Colonic mucosa (tissue), 4 donors: ENCODE measurements at places on chromosomes 3 and 15.

- no peak overlapping the region for H3K4me3 ChIP-seq
- H3K27ac ChIP-seq: no peak overlapping the region
- H3K4me1 ChIP-seq: no peaks in the 10 kb centered on the region
- DNase-seq: no peak
Measured at GRCh38 chr3:174873832-174874657, 14.9 kb downstream of the NAALADL2 start.

DNA sequence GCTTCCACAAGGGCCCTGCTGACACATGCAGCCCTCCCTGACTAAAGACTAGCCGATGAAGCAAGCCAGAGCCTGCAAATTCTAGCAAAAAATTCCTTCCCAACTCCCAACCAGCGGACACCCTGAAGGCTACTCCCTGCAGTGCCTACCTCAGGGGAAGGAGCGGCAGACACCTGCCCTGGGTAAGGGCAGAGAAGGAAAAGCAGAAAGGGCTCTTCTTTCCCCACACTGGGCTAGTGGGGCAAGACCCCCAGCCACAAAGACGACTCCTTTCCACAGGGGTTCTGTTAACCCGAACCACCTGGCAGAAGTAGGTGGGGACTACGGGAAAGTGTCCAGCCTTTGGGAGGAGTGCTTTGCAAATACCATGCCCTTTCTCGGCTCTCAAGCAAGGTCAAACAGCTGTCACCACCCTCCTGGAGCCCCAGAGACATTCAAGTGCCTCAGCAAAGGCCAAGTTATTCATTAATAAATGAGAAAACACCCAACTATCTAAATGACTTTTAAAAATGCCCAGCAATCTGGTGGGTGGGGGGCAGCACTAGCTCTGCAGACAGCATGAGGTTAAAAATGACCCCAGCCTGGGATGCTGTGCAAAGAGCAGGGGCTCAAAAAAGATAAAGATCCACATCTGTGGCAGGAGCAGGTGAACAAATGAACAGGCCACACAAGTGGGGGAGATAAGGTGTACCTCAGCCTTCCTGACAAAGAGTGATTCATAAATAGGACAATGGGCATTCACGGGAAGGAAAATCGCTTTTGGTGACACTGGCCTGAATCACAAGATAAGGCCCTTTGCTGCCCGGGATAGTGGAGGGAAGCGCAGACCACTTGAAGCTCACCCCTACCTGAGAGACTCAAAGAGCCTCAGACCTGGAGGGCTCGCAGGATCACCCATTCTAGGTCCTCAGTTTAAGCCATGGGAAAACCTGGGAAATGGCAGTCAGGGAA is 33.0 kb downstream of the CCDC12 start:
- no peak overlapping the region for H3K4me3 ChIP-seq
- no peaks in the 10 kb centered on the region for H3K27me3 ChIP-seq
- peak; percentile 74 for DNase-seq
- no peaks in the 10 kb centered on the region for H3K36me3 ChIP-seq
- peak overlapping the region; percentile 75 for H3K27ac ChIP-seq

DNA sequence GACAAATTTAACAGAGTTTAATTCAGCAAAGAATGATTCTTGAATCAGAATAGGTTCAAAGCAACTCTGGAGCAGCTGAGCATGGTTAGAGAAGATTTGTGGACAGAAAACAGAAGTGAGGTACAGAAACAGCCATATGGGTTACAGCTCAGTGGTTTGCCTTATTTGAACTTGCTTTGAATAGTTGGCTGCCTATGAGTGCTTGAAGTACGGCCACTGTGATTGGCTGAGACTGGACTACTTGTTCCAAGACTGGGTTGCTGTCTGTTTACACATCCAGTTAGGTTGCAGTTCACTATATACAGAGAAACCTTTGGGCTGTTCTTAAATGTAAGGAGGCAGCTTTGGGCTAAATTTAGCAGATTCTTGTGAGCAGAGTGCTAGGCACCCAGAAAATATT is 79.4 kb upstream of the CADPS start:
- H3K27ac ChIP-seq: no peak overlapping the region
- H3K4me1 ChIP-seq: no peaks in the 10 kb centered on the region
- no peak for DNase-seq
- H3K4me3 ChIP-seq: no peak overlapping the region

DNA sequence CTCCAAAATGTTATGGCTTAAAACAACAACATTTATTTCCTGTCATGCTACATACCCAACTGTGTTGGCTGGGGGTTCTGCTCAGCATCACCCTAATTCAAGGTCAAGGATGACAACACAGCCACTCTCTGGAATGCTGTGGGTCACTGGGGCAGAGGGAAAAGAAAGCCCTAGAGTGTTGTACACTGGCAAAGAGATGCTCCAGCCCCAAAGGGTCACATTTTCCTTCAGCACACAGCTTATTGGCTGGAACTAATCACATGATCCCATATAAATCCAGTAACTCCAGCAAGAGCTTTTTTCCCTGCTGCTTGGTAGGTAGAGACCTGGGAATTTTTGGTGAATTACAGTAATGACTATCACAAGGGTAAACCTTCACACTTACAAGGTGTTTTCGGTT is 1041.4 kb downstream of the NTRK3 start:
- H3K4me3 ChIP-seq: no peak overlapping the region
- no peaks in the 10 kb centered on the region for H3K36me3 ChIP-seq
- no peaks in the 10 kb centered on the region for H3K27me3 ChIP-seq
- H3K4me1 ChIP-seq: no peaks in the 10 kb centered on the region
- DNase-seq: no peak

GRCh38 chr15:93073465-93073952 is 15.5 kb downstream of the RGMA start:
- H3K4me1 ChIP-seq: no peaks in the 10 kb centered on the region
- peak overlapping the region; percentile 36 for H3K27ac ChIP-seq
- DNase-seq: no peak
- H3K4me3 ChIP-seq: no peak overlapping the region

DNA sequence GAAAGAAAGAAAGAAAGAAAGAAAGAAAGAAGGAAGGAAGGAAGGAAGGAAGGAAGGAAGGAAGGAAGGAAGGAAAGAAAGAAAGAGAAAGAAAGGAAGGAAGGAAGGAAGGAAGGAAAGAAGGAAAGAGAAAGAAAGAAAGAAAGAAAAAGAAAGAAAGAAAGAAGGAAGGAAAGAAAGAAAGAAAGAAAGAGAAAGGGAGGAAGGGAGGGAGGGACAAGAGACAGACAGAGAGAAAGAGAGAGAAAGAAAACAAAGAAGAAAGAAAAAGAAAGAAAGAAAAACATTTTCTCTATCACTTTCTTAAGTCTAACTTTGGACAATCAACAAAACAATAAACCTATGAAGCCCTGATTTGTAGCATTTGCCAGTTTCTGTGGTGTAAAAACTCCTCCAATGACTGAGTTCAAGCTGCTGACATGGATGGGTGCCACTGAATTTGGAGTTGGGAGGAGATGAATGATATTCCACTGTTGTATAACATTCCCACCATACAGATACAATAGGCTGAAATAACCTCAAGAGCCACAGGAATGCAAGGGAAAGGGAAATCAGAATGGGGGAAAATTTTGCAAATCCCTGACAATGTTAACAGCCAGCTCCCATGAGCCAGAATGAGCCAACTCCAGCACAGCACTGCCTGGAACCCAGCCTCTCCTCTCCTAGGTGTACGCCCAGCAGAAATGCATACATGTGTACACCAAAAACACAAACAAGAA is 15.0 kb upstream of the RTP3 start:
- no peaks in the 10 kb centered on the region for H3K27me3 ChIP-seq
- no peaks in the 10 kb centered on the region for H3K36me3 ChIP-seq
- no peak for DNase-seq
- no peaks in the 10 kb centered on the region for H3K4me1 ChIP-seq

GRCh38 chr3:104066658-104067057 is 1300.1 kb upstream of the ALCAM start:
- no peaks in the 10 kb centered on the region for H3K36me3 ChIP-seq
- no peak for DNase-seq
- H3K27ac ChIP-seq: no peak overlapping the region
- H3K27me3 ChIP-seq: no peaks in the 10 kb centered on the region
- H3K4me3 ChIP-seq: no peak overlapping the region

DNA sequence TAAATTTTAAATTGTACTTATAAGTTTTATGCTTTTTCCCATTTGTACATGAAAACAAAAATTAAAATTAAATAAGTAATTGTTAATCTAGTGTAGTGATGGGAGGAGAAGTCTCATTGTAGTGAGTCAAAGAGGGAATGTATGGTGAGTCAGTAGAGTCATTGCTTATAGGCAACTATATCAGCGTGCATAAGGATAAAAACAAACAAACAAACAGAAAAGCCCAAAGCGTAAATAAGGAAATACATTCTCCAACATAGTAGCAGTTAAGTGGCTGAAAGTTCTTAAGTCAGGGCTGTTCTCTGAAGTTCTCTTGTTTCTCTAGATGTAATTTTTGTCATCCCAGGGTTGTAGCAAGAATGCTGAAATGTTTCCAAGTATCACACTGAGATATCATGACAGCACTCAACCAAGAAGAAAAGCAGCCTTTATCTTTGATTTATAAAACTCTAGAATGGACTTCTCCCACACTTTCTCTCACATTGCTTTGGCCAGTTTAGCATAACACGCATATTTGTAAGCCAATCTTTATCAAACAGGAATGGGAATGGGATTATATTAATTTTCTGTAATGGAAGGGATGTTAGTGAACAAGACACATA is 184.1 kb upstream of the TP63 start:
- no peak overlapping the region for H3K4me3 ChIP-seq

DNA sequence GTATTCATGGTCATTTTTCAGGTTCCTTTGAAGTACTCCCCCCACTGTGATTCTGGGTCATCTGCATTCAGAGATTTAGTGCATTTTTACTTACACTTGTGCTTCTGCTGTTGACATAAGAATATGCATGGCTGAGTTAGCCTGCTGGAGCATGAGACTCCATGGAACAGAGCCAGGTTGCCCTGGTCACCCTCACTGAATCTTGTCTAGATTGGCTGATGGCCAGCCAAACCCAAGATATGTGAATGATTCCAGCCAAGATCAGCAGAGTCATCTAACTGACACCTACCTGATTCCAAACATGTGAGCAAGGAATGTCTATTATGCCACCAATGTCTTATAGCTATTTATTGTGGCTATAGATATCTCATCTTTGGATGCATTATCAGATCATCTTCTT is 25.1 kb downstream of the DTWD1 start:
- no peaks in the 10 kb centered on the region for H3K27me3 ChIP-seq
- H3K4me3 ChIP-seq: no peak overlapping the region
- DNase-seq: peak; percentile 20
- H3K36me3 ChIP-seq: no peaks in the 10 kb centered on the region

GRCh38 chr3:13066236-13066635 is 7.0 kb downstream of the IQSEC1 start:
- H3K36me3 ChIP-seq: no peaks in the 10 kb centered on the region
- H3K27me3 ChIP-seq: no peaks in the 10 kb centered on the region
- H3K4me3 ChIP-seq: no peak overlapping the region
- no peak for DNase-seq

GRCh38 chr3:169563775-169564059 is 99.8 kb downstream of the MECOM start:
- no peak overlapping the region for H3K27ac ChIP-seq
- H3K4me3 ChIP-seq: no peak overlapping the region
- no peaks in the 10 kb centered on the region for H3K27me3 ChIP-seq
- no peaks in the 10 kb centered on the region for H3K4me1 ChIP-seq
- H3K36me3 ChIP-seq: no peaks in the 10 kb centered on the region

- H3K36me3 ChIP-seq: no peaks in the 10 kb centered on the region
- DNase-seq: no peak
- H3K27ac ChIP-seq: no peak overlapping the region
- H3K4me1 ChIP-seq: no peaks in the 10 kb centered on the region
- H3K27me3 ChIP-seq: no peaks in the 10 kb centered on the region
Measured at GRCh38 chr3:5768281-5768945, 580.9 kb downstream of the EDEM1 start.

DNA sequence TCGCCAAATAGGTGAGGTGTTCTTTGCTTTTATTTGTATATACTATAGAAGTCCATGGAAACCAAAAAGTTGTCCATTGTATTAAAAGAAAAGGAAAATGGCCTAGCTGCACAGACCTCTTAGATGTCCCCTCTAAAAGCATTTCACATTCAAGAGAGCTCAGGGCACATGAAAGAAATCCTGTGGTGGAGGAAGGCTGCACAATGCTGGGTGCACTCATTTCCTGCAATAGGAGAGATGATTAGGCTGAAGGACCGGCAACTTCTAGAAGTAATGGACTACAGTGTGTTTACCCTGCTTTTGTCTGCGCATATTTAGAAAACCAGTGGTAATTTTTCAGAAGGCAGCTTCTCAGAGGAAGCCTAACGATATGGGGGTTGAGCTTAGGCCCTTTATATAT is 25.4 kb downstream of the PPM1L start:
- H3K4me1 ChIP-seq: no peaks in the 10 kb centered on the region
- H3K36me3 ChIP-seq: no peaks in the 10 kb centered on the region
- no peak overlapping the region for H3K27ac ChIP-seq
- no peaks in the 10 kb centered on the region for H3K27me3 ChIP-seq

GRCh38 chr15:39622660-39623516 is 42.0 kb downstream of the THBS1 start:
- peak; percentile 67 for DNase-seq
- no peaks in the 10 kb centered on the region for H3K27me3 ChIP-seq
- H3K4me1 ChIP-seq: peaks cover 21% of the 10 kb centered on the region
- H3K27ac ChIP-seq: peak overlapping the region; percentile 87
- H3K36me3 ChIP-seq: no peaks in the 10 kb centered on the region
- no peak overlapping the region for H3K4me3 ChIP-seq

DNA sequence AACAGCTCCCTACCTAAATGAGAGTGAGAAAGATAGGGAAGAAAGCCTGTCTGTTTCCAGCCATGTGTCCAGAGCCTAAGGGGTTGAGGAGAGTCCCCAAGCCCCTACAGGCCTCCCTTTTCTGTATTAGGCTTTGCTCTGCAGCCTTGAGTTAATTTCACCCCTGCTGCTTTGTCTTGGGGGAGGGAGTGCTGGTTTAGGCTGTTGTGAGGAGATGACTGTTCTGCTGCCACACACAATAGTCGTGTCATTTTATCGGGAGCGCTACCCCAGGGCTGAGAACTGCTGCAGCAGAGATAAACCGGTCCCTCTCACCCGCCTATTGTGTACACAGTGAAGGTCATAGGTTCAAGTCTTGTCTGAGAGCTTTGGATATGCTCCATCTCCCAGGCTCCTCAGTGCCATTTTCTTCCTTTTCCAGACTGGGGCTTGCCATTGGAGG is 1.4 kb downstream of the ZNF609 start:
- peak overlapping the region; percentile 63 for H3K27ac ChIP-seq
- DNase-seq: peak; percentile 32

DNA sequence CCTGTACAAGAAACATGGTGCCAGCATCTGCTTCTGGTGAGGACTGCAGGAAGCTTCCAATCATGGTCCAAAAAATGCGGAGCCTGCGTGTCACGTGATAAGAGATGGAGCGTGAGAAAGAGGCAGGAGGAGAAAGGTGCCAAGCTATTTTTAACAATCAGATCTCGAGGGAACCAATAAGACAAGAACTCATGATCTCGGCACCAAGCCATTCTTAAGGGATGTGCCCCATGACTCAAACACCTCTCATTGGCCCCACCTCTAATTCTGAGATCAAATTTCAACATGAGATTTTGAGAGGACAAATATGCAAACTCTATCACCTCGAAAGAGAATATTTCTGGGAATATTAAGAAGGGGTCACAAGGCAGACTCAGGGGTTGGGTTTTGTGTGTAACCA is 107.2 kb downstream of the PYDC2 start:
- no peaks in the 10 kb centered on the region for H3K4me1 ChIP-seq
- DNase-seq: no peak
- H3K27ac ChIP-seq: no peak overlapping the region
- H3K4me3 ChIP-seq: no peak overlapping the region
